ENCODE measurements at places on chromosomes 13 and 19.

GRCh38 chr19:33461256-33462111 lies 60.1 kb downstream of the PEPD start:
- DNase-seq, result no peak

DNA sequence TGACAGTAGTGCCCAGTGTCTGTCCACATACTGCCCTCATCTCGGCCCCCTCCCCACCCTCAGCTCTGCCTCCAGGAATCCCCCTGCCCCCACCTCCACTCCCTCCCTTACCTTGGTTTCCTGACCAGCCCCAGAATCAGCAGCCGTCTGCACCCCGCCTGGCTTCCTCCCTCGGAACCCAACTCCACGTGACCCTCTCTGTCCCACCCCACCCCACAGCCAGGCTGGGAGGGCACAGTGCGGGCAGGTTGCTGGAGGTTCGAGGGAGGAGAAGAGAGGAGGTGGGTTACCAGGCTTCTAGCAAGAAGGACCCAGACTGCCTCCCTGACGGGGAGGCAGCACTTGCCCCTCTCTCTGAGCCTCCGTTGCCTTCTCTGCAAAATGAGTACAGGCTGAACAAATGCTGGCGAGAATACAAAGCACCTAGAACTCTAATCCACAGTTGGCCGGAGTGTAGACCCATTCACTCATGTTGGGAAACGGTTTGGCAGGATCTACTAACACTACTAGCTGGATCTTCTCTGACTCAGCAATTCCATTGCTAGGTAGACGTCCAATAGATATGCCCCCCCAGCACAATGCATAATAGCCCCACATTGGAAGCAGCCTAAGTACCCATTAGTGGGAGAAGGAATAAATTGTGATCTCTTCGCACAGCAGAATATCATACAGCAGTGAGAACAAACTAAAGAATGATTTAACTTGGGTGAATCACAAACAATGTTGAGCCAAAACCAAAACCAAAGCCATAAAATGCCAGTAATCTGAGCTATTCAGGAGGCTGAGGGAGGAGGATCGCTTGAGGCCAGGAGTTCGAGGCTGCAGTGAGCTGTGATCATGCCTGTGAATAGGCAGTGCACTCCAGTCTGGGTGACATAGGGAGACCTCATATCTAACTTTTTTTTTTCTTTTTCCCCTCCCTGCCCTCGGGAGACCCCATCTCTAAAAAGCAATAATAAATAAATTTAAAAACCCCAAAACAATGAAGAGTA lies at the start of gene RASAL3:
RASAL3 (minus strand) TSS at position 151 of the 992 bp plus-strand sequence. CDS start 186 bp downstream, outside the sequence.
- DNase-seq, result no peak

GRCh38 chr13:90237852-90238251 lies 1109.6 kb upstream of the MIR17HG start:
- DNase-seq, result no peak

- DNase-seq, result no peak
These were observed 88.7 kb downstream of the SLC10A2 start for GRCh38 chr13:102977471-102977870.

Measured in uterus (tissue), 4 donors.